Cortex of kidney (tissue), 1 donor: ENCODE measurements at places on chromosomes 12 and 14.

DNA sequence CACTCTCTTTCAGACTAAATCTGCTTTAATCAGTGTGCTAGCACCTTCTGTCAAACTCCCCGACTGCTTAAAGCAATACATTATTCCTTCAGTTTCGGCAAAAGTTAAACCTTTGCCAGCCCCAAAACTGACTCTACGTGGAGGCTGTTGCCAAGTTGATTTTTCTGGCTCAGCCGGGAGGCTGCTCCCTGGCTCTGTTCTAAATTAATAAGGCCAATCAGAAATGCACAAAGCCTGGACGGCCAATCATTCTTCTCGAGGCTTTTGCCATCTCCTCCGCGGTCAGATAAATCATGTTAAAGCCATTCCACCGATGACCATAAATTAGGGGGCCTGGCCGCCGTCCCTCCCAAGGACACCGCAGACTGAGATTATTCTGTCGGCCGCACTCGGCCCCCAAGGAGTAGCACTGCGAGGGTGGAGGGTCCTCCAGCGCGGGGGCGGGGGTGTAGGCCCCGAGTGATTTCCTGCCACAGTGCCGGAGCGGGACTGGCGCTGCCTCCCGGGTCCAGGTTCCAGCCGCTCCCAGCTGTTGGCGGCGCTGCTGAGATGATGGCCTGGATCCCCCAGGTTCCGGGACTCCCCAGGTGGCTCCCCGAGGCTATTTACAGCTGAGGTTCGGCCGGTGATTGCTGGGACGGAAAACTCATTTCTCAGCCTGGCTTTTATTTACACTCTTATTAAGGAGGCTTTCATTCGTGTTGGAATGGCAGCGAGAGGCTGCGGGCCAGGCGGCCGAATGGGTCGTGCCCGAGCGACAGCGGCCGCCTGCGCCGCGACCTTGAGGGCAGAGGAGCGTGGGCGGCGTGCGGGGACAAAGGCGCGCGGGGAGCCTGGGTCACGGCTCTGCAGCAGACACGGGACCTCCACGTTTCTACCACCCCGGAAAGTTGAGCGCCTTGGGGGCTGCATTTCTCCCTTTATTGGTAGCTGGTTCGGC lies 165.1 kb downstream of the MON2 start:
- no peak for DNase-seq

- DNase-seq, result no peak
Observed at GRCh38 chr12:31496257-31496656, 94.7 kb downstream of the DENND5B start.

- no peak for DNase-seq
Observed at GRCh38 chr12:54060975-54061778, 7.5 kb downstream of the HOXC4 start.

DNA sequence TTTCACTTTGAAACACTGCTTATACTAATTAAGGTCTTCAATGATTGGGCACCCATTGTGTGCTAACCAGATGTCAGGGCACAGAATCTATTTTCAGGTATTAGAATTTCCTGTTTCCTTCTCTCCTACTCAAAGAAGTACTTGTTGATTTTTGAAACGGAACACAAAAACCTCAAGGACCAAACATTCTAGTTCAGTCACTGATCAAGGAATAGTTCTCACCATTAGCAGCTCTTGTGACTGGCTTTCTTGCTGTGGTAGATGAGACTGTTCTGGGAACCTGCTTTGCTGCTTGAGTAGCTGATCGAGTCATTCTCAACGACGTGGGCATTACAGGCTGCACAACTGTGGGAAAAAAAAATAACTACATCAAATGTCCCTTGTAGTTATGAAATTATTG lies 11.0 kb downstream of the DLGAP5 start:
- no peak for DNase-seq

DNA sequence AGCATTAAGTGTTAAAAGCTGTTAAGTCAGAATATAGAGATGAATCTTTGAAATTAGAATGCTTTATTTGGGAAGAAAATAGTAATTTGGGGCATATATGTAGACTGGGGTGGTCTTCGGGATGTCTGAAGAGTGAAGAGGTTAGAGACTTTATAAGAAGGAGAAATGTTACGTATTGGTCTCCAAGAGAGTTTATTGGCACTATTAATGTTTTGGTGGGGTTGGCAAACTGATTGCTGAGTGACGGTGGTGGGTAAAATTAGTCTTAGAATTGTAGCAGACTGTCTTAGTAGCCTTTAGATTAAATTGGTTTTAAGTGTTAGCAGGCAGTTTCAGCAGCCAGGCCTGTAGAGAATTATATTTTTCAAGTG lies 4.9 kb upstream of the ATP23 start:
- DNase-seq, result no peak

- DNase-seq, result no peak
Observed at GRCh38 chr12:108806346-108806745, 51.0 kb downstream of the SSH1 start.

GRCh38 chr12:48247181-48247966 lies 44.3 kb upstream of the OR10AD1 start:
- DNase-seq, result no peak
